ENCODE measurements at places on chromosomes 6 and 20. TPM values are rescaled to one million over a fixed set of nuclear protein-coding genes. Genes with fewer than 3 reads are reported as not detected.

MACROD2 gene
- 0.79 TPM for total RNA-seq

DNA sequence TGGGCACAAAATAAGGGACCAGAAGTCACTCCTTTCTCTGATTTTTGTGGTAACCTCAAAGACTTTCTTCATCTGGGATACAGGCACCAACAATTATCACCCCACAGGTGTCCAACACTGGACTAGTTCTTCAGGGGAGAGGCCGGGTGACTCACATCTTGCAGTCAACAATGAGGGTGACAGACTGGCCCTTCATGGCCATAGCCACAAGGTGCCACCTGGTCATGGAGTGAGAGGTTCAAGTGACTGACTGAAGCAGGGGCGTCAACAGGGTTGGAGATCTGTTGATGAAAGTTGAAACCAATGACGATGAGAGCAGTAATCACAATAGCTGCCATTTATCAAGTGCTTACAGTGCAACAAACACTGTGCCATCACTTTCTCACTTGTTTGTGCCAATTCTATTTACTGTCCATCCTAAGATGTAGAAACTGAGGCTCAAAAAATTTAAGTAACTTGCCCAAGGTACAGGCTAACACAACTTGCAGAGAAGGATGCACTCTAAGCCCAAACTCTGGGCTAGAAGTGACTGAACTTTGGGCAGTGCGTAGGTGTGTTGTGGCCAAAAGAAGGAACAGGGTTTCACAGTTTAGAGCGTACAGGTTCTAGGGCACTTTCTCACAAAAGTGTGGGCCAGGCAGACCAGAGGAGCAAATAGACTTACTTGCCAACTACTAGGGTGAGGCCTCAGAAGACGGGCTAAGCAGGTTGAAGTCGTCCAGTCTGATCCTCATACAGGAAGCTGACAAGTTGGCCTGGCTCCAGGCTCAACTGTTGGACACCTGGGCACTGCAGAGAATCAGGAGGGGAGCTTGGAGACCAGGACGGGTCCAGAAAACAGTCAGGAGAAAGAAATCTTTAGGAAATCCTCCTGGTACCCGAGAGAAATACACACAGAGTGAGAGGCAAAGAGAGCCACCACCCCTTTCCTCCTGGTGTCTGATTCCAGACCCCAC, 30.4 kb downstream of the HLA-DPB1 start:
- no peak for DNase-seq

GRCh38 chr6:17724341-17724740, 17.6 kb upstream of the NUP153 start:
- no peak for DNase-seq

GRCh38 chr6:100339574-100340255, 125.0 kb downstream of the SIM1 start:
- DNase-seq: no peak

DNA sequence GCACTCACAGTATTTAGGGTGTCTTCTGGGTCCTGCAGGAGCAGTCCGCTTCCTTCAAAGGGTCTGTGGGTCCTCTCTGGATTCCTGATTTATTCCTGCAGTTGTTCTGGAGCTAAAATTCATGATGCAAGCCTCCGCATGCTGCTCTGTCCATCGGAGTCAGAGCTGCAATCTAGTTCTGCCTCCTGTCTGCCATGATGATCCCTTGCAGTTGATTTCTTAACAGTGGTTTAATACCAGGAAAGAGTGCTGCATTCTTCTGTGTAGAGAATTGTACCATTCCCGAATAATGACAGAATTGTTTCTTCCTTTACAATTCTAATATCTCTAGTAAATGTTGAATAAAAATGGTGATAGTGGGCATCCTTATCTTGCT, 72.0 kb upstream of the B3GAT2 start:
- no peak for DNase-seq

- DNase-seq: no peak
Measured at GRCh38 chr6:2037237-2037926, 208.0 kb downstream of the GMDS start.

GRCh38 chr6:25403150-25403549, 124.0 kb downstream of the CARMIL1 start:
- DNase-seq: no peak

ISM1 gene
- total RNA-seq: not detected

All from kidney epithelial cell (primary cell).